SK-MEL-5 (cell line): ENCODE measurements at places on chromosomes 7 and 10. TPM values are rescaled to one million over a fixed set of nuclear protein-coding genes. Genes with fewer than 3 reads are reported as not detected.
A peak's percentile ranks its signal among the peaks of the same experiment; 100 is the strongest.

Gene SPDYE11
- not detected in 2 replicates for total RNA-seq

Gene FAM20C
- not detected in 2 replicates for total RNA-seq

Gene MCM7
- 163 and 176 TPM in 2 replicates for total RNA-seq

Gene RUFY2
- total RNA-seq = 7.4 and 7.9 TPM in 2 replicates

Gene GPER1
- 0.11 and 0.13 TPM in 2 replicates for total RNA-seq

DNA sequence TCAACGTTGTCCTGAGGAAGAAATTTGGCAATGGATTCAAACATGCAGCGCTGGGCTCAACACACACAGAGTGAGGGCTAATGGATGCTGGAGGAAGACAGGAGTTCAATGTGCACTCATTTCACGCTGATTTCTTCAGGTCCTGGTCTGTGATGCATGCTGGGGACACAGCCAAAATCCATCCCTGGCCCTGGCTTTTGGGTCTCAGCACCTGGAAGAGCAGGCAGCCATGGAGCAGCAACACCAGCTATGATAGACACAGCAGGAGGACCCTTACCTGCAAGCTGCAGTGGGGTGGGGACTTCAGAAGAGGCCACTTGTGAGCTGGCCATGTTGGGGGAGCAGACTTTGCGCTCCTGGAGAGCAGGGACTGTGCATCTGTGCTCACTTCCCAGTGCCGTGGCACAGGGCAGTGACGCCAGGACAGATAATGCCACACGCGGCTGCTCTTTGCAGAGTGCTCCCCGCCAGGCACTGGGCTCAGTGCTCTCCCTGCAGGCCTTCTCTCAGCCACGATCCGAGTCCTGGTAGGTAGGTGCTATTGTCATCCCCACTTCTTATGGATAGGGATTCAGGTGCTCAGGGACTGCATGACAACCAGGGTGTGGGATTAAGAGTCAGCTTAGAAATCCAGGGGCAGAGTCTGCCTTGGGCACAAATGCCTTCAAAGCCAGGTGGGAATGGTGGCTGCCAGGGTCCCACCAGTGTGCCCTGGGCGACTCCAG is 138.8 kb upstream of the UNC5B start:
- DNase-seq = no peak

- DNase-seq = peak; percentile 93
Observed at GRCh38 chr7:94434042-94434441, 39.3 kb downstream of the COL1A2 start.

GRCh38 chr7:100546926-100547800 is 8.2 kb downstream of the AGFG2 start:
- DNase-seq = no peak

GRCh38 chr10:58892031-58892531 is 284.4 kb upstream of the PHYHIPL start:
- DNase-seq = no peak

GRCh38 chr10:106341356-106341755 is 823.1 kb downstream of the SORCS1 start:
- no peak for DNase-seq

GRCh38 chr10:110980807-110981206 is 61.4 kb downstream of the SHOC2 start:
- no peak for DNase-seq

GRCh38 chr10:80204677-80205476 is 460 bp downstream of the ANXA11 start:
- peak; percentile 7 for DNase-seq

DNA sequence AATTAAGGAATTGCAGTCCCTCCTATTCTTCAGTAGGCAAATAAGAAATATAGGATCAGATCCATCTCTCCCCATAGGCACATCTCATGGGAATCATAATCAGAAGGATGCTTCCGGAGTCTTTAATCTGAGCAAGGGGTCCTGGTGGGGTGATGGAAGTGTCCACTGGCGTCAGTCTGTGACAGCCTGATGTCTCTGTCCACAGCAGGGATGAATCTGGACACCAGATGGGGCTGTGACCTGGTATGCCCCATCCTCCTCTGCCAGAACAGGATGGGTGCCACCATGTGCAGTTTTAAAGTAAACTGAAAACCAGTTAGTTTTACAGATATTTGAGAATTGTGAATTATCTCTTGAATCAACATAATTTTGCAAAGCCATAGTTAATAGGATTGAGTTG is 148.7 kb downstream of the C1GALT1 start:
- peak; percentile 40 for DNase-seq

DNA sequence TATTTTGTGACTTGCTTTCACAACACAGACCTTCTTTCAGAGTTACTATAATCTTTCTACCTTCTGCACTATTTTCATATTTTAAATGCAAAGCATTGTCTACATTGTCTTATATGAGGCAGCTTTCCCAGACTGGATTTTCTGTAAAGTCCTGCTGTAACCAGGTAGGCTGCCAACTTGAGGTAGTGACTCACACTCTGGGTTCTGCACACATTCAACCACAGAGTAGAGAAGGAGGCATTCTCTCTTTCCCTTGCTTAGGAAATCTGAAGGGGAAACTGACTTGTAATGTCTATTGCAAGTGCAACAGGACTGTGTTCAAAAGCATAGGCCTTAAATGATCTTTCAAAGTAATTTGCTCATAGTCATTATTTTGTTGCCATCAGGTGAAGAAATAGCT is 461.4 kb downstream of the GRM8 start:
- no peak for DNase-seq

- no peak for DNase-seq
Observed at GRCh38 chr7:42193471-42194129, 43.4 kb downstream of the GLI3 start.

DNA sequence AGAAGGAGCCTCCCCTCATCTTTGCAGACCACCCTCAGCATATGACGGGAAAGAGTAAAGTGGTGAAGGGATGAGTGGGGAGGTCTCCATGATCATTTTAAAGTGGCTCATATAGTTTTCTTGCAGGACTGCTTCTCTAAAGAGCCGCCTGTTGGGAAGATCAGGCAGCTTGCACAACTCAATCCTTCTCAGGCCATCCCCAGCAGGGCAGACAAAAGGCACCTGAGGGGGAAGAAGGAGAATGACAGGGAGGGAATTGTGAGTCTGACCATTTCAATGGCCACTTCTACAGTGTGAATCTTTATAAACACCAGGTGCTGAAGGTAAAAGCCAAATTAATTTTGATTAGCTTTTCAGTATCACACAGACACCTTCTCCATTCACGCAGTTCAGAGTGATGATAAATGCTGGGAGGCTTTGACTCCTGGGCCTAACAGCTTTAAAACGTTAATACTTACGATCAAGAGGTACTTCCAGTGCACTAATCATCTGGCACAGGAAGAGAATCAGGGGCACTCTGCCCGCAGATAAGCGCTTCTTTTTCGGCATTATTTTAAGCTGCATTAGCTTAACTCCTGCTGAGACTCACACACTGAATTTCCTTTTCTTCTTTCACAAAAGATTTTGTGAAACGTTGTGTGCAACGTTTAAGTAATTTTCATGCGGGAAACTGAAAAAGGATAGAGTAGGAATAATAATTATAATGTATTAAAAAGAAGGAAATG is 109.5 kb upstream of the LAMB4 start:
- DNase-seq = no peak

DNA sequence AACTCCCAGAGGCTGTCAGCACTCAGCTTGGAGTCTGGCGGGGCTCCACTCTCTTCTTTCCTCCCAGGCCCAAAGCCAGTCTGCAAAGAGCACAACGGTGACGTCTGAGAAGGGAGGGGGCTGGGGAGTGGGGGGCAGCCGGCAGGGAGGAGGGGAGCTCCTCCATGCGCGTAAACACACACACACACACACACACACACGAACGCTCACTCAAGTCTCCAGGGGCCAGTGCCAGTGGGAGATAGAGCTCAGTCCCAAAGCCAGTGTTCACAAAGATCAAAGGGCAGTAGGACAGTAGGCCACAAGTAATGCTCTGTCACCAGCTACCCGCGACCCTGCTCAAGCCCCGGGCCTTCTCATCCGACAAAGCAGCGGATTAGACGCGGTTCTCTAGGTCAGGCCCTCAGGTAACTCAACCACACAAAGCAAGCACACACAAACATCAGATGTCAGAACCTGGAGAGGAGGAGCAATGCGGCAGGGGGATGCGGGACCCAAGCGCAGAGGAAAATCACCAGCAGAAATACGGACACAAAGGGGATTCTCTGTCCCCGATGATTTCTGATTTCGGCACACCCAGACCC is 19.9 kb downstream of the TCAF1 start:
- no peak for DNase-seq

DNA sequence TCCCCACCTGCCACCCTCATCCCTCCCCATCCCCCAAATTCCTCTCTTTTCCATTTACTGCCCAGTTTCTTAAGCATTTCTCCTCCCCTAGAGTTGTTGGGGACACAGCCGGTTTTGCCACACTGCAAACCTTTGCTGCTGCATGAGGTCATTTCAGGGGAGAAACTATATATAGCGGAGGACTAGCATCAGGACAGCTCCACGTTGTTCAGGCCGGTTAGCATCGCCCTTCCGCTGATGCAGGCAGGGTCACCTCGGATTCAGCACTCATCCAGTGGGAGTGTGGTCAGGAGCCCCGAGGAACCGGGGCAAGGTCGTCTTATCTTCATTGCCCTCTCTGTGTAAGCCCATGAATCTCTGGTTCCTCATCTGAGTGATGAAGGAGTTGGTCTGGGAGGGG is 15.6 kb downstream of the UBTD1 start:
- DNase-seq = no peak

DNA sequence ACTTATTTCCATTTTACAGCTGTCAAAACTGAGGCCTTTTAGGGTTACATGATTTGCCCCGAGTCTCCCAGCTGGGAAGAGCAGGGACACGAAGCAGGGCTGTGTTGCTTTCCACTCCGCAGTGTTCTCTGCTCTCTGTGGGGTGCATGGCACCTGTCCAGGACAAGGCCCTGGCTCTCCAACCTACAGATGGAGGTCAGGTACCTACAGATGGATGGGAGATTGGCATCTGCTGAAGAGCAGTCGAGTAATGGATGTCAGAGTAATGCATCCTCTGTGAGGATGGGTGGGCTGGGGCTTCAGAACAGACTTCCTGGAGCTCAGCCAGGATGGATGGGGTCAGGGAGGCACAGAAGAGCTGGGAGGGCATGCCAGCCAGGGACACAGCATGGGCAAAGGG is 85.0 kb downstream of the EMX2 start:
- no peak for DNase-seq

DNA sequence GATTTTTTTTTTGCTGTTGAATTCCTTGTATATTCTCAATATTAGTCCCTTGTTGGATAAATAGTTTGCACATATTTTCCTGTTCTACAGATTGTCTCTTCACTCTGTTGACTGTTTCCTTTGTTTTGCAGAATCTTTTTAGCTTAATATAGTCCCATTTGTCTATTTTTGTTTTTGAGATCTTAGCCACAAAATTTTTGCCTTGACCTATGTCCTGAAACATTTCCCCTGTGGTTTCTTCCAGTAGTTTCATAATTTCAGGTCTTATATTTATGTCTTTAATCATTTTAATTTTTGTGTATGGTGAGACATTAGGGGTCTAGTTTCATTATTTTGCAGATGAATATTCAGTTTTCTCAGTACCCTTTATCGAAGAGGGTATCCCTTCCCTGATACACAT is 92.7 kb downstream of the LANCL2 start:
- no peak for DNase-seq

DNA sequence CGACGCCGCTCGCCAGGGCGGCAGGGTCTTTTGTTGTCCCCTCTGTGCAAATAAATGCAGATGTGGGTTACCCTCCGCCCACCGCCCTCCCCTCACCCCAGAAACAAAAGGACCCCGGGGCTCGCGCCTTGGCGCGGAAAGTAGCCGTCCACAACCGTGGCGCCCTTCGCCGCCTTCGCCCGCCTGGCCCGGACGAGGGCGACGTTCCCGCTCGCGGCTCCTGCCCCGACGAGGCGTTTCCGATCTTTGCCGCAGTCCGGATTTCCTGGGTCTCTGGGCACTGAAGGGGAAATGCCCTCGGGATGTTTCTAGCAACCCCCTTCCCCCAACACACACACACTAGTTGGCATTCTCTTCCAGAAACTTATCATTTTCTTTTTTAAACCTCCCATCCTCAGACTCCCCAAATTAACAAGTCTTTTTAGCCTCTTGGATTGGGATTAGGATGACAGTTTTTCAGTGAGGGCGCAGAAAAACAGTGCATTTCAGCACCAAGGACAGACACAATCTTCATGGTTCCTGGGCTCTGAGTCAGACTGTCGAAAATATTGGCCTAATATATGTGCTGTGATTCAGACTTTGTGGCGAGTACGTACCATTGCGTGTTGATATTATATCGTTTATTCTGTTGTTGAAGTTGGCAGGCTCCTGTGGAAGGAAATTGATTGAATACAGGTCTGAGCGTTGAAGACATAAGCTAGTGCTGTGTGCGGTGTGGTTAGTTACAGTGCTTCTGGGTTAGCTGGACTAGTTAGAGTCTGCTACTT is 771 bp downstream of the PHYHIPL start:
- peak; percentile 26 for DNase-seq

DNA sequence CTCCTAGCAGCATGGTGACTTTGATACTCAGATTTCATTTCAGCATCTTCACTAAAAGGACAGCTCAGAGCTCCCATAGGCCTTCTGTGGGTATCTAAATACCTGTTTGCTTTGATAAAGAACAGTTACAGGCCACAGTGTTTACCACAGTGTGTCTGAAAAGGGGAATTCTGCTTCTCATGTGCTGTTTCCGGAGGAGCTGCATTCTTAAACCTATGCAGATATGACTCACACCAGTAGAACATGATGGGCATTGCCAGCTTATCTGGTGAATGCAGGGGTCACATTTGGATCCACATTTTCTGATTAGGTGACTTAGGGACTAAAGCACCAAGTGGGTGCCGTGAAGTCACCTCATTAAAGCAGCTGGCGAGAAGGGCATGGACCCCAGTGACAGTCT is 52.6 kb downstream of the TRRAP start:
- DNase-seq = no peak

- DNase-seq = no peak
Observed at GRCh38 chr10:17768957-17769356, 17.0 kb downstream of the TMEM236 start.

DNA sequence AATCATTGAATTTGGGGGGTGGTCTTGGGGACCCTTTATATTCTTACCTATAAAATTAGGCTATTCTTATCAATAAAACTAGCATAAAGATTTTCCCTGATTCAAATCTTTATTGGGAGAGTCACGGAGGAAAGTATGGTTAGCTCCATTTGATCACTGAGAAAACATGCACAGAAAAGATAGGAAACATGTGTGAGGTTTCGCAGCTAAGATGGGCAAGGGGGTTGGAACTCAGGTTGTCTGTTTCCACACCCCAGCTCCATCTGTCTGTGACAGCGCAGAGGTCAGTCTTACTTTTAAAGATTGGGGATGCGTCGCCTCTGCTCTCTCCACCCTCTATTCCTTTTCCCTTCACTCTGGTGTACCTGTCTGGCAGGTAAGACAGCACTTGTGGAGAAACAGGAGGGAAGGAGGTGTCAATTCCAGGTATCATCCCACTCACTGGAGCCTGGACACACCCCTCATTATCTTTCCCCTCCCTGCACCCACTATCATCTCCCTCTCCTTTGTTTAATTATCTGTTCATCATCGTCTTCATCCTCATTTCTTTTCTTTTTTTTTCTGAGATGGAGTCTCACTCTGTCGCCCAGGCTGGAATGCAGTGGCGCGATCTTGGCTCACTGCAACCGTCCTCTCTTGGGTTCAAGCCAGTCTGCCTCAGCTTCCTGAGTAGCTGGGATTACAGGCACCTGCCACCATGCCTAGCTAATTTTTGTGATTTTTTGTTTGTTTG is 2.4 kb upstream of the DENND10 start:
- no peak for DNase-seq
